ENCODE measurements at places on chromosomes 3 and 15.

DNA sequence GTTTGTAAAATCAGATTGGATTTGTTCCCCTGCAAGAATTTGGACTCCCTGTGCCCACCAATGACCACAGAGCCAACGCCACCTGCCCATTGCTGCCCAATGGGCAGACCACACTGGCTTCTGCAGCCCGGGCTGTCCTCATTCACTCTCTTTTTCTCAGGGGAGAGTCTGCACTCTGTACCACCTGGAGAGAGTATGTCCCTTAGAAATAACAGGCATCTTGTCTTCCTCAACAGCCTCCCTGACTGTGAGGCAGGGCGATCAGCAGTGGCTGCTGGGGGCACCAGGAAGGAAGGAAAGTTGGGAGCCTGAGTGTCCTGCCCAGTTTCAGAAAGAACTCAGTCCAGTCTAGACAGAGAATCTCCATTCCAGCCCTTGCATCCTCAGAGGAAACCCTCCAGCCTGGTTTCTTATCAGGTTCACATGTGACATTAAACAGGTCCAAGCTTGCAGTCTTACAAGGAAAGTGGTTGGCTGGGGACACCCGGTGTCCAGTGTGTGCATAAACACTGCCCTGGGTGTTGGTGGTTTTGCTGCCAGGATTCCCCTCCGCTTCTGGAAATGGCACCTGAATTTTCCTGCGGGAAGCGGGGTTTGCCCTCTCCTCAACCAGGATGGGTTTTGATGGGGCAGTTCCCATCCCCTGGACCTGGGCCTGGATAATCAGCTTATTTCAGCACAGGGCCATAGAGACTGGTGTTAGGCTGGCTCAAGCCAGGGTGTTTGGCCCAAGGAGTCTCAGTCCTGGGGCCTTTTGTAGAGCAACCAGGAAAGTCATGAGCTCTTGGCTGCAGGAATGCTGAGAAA is 37.2 kb downstream of the SSUH2 start:
- no peak for DNase-seq

DNA sequence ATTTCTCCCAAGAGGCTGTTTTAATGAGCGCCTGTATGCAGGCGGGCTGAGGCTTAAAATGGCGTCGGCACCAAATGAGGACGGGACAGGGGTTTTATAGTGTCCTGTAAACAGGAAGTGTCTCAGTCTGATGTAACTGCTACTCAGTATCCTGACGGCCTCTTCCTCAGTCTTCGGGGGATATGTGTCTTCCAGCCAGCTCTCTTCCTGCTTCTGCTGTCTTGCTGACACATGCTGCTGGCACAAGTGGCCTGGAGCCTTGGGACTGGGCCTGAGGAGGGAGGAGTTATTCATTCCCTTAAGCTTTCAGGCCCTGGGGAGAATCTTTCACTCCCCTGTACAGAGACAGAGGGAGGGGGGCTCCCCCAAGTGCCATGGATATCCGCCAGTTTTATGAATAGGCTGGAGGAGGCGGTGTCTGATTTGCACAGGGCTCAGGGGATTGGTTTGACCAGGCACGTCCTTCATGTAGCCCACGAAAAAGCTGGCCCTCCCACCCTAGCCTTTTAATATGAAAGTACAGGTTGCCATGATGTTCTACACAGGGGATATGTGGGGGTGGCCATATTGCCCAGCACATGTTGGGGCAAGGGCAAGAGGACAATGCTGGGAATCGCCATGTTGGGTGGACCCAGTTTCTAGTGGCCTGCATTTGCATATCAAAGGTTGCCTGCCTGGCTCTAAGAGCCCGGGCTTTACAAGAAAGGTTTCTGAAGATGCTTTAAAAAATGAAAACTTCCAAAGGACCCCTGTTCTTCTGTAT is 19.9 kb downstream of the NDUFB4 start:
- DNase-seq, result no peak

- DNase-seq, result no peak
These were observed 50.7 kb downstream of the XYLB start for GRCh38 chr3:38397320-38397719.

- DNase-seq, result no peak
These were observed 329.0 kb upstream of the PROK2 start for GRCh38 chr3:72113964-72114363.

- DNase-seq, result no peak
These were observed 64.3 kb upstream of the PLCL2 start for GRCh38 chr3:16820485-16820884.

DNA sequence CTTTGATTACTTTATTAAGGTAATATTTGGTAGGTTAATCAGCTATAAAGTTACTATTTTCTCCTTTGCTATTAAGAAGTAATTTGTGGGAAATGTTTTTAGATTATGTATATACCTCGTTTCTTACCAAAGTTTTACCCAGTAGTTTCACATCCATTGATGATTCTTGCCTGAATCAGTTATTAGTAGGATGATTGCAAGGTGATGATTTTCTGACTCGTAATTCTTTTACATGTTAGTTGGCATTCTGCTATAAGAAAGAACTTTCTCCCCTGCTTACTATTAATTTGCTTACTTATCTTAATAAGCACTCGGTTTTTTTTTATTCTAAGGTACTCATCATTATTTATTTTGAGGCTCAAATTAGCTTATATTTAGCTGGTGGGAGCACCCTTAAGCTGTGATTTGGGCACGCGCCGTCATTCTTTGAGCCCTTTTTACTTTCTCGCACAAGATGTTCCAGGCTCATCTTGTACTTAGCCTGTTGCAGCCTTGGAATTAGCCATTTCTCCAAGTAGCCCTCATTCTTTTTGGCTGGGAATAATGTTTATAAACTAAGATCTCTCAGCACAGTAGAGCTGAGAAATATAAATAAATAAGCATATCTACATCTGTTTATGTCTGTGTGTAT is 15.3 kb downstream of the USP3 start:
- no peak for DNase-seq

- DNase-seq, result no peak
These were observed 31.7 kb downstream of the HMCES start for GRCh38 chr3:129310111-129311011.

- no peak for DNase-seq
These were observed 84.2 kb downstream of the SEMA6D start for GRCh38 chr15:47801522-47801921.

- no peak for DNase-seq
These were observed 642.3 kb downstream of the RBMS3 start for GRCh38 chr3:29922992-29923746.

DNA sequence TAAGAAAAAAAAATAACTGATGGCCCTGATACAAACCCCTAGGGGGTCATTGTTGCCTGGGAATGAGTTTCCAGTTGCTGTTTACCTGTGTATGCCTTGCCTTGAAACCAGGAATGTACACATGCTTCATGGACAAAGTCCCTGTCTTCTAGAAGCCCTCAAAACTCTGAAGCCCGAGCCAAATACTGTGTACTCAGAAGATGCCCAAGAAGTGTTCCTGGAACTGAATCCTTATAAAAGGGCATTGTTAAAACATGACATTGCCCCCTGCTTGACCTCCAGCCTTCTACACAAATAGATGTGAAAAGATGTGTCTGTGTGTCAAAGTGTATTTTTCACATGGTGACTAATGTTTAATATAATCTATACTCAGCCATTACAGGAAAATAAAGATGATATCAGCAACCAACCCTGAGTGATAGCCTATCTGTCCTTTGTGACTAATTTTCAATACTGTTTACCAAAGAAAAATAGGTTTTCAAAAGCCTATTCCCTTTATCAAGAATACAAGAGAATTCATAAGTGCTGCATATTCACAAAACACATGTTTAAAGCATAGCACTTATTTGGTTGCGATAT is 325.9 kb downstream of the MECOM start:
- no peak for DNase-seq

DNA sequence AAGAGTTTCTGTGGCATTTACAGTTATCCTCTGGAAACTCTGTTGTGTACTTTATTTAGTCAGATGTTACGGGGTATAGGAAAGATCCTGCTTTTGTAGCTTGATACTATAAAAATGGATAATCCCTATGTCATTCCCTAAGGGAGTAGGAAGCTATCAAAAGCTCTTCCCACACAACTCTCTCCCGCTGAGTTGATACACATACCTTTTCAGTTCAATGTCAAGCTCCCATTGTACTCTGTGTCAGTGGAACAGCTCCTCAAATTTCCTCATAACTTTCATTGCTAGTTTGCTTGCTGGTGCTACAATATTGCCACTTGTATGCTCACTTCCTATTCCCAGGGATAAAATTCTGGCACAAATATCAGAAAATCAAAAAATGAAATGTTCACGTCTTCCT is 893.3 kb upstream of the GBE1 start:
- no peak for DNase-seq

DNA sequence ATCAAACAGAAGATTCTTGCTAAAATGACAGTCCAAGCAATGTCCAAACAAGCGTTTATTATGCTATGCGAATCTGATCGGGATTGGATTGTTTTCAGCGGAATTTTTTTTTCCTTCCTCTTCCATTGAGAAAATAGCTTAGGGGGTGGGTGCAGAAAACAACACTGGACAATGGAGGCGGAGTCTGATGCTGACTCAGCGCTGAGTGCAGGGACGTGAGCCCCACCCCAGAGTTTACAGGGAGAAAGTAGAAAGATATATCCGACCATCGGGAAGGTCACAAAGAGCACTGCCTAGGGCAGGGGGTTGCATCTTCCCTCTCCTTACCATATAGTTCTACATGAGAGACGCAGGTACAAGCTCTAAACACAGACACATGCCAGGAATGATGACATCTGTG is 117.0 kb downstream of the FOXP1 start:
- no peak for DNase-seq

DNA sequence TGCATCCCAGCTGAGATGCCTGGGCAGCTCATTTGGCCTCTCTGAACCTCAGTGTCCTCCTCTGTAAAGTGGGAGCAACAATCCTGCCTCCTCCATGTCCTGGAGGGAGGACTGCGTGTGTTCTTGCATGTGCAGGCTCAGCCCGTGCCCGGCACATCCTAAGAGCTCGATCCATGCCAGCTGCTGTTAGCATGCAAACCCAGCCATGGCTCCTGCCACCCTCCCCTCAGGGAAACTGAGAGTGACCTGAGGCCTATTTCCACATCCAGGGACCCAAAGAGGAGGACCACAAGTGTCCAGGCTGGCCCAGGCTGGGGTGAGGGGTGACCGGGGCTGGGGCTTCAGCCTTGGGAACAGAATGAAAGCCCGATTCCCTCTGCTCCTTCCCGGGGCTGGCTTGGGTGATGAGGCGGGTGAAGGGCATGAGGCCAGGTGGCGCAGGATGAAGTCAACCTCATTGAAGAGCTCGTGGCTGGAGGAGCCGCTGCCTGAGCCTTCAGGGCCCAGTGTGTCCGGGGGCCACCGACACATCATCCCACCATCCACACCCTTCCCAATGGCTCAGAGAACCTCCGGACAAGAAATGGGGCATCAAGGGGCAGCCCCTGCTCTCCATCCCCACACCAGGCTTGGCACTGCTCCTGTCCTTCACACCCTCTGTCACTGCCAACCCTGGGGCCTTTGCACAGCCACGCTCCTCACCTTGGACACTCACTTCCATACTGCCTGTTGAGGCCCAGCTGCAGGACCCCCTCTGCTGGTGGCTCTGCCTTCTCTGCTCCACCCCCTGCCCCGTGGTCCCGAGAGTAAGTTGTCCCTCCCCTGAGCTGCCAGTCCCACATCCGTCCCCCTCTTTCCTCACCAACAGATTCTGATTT is 42.5 kb downstream of the ADAMTS7 start:
- peak; percentile 42 for DNase-seq

GRCh38 chr3:33331414-33331813 is 54.2 kb downstream of the FBXL2 start:
- no peak for DNase-seq

DNA sequence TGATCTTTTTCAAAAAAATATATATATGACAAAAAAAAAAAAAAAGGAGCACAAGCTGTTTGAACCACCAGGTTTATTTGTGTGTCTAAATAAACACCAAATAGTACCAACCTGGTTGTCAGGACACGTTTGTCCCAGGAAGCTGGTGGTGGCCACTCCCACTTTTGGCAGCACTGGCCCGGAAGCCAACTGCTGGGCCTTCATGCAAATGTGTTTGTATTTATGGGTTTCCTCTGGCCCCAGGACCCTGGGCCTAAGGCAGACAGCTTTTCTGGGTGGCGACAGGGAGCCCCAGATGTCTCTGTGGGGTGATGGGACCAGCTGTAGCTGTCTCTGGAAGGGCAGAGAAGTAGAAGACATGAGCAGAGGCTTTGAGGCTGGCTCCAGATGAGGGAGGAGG is 31.6 kb downstream of the PRKCD start:
- peak; percentile 48 for DNase-seq

DNA sequence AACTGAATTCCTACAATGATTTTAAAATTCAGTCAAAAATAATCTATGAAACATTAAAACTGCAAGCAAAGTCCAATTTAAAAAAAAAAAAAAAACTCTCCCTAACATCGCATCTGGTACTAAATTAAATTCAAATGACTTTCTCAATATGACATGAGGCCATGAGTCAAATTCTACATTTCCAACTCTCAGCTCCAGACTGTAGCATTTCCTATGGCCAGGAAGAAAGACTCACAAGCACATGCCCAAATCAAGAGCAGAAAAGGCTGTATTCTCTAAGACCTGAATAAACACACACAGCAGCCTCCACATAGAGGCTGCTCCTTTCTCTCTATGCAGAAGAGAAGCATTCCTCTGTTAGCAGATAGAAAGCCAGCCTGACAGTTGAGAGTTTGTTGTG is 729.2 kb downstream of the ROBO1 start:
- DNase-seq, result no peak
